ENCODE measurements at places on chromosomes 6 and 20.

DNA sequence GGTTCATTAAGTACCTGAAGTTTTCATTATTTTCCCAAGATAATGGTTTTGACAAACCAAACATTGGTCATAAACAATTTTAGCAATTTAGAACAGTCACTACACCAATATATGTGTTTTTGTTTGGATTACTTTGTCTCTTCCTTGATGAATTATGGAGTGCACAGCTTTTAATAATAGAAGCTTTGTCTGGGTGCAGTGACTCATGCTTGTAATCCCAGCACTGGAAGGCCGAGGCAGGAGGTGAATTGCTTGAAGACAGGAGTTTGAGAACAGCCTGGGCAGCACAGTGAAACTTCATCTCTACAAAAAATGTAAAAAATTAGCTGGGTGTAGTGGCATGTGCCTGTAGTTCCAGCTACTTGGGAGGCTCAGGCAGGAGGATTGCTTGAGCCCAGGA lies 89.4 kb upstream of the ANKEF1 start:
- peak; percentile 4 for DNase-seq
- H3K27ac ChIP-seq: no peak overlapping the region
- no peak overlapping the region for H3K4me3 ChIP-seq
- H3K27me3 ChIP-seq: no peaks in the 10 kb centered on the region
- H3K36me3 ChIP-seq: no peaks in the 10 kb centered on the region

GRCh38 chr20:32010101-32010500 lies at the start of gene CCM2L:
TSS of gene CCM2L (plus strand) at chr20:32010438. CDS start at chr20:32010455, 17 bp downstream.
- H3K27ac ChIP-seq: no peak within 1 kb of the TSS
- H3K27me3 ChIP-seq: peaks cover 17% of the 10 kb centered on the region
- H3K36me3 ChIP-seq: no peaks in the 10 kb centered on the region
- H3K4me1 ChIP-seq: peaks cover 11% of the 10 kb centered on the region
- no peak within 1 kb of the TSS for H3K4me3 ChIP-seq

GRCh38 chr6:15870333-15871043 lies 207.7 kb upstream of the DTNBP1 start:
- no peak for DNase-seq
- no peaks in the 10 kb centered on the region for H3K27me3 ChIP-seq
- H3K4me3 ChIP-seq: no peak overlapping the region
- peaks cover 13% of the 10 kb centered on the region for H3K4me1 ChIP-seq

DNA sequence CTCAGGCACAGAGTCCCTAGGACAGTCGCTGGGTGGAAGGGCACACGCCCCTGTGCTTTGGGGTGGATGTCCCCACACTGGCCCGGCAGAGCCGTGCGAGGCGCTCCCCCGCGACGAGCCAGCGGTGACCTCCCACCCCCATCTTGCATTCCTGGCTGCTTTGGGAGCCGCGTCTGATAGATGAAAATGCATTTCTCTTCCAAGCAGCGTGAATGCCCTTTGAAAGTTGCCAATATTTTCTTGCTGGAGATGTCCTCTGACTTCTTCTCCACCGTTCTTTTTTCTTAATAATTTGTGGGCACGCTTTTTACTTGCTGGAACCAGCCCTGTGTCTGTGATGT lies 29.9 kb downstream of the COL20A1 start:
- H3K27ac ChIP-seq: no peak overlapping the region
- H3K4me3 ChIP-seq: no peak overlapping the region
- no peak for DNase-seq
- H3K36me3 ChIP-seq: no peaks in the 10 kb centered on the region
- H3K27me3 ChIP-seq: peaks cover 39% of the 10 kb centered on the region

- H3K36me3 ChIP-seq: no peaks in the 10 kb centered on the region
- H3K27ac ChIP-seq: no peak overlapping the region
- H3K4me3 ChIP-seq: no peak overlapping the region
- no peaks in the 10 kb centered on the region for H3K4me1 ChIP-seq
Observed at GRCh38 chr6:166582258-166582657, 4.2 kb downstream of the RAMACL start.

GRCh38 chr6:163930012-163930411 lies 515.5 kb downstream of the QKI start:
- H3K4me1 ChIP-seq: no peaks in the 10 kb centered on the region
- DNase-seq: no peak
- no peak overlapping the region for H3K4me3 ChIP-seq
- H3K36me3 ChIP-seq: no peaks in the 10 kb centered on the region
- no peak overlapping the region for H3K27ac ChIP-seq

Measured in SJCRH30 (cell line).